Hematopoietic multipotent progenitor cell treated with erythropoietin and hydrocortisone succinate and interleukin-3 and kit ligand, for 17 days (in vitro differentiated cells): ENCODE measurements at places on chromosomes 1 and 21.

GRCh38 chr1:3777078-3777547 lies 4.6 kb downstream of the SMIM1 start:
- no peak for DNase-seq

GRCh38 chr1:179226738-179227137 lies 2.7 kb downstream of the ABL2 start:
- DNase-seq, result no peak

- DNase-seq, result no peak
Observed at GRCh38 chr1:89765774-89766173, 55.1 kb upstream of the LRRC8D start.

DNA sequence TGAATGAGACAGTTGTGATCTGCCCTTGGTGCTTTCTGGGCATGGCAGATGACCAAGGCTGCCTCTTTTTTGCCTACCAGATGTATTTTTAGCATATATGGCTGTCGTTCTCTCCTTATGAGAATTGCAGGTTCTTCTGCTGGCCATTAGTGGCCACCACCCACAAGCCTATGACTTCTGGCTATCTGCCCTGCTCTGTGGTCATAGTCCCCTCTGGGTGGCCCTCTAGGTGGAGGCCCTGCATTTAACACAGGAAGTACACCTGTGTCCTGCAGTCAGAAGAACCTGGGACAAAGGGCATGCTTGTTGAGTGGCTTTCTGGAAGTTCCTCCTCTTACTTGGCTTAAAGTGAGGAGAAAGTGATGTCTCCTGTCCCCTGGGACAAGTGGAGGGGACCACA lies 6.5 kb downstream of the FCAMR start:
- no peak for DNase-seq
